Stimulated activated CD8-positive, alpha-beta memory T cell treated with anti-CD3 and anti-CD28 coated beads, Interleukin-15, amount 100 ng/mL, for 48 hours (primary cell): ENCODE measurements at places on chromosomes 3 and 15.

GRCh38 chr3:64998317-64998716, 310.5 kb upstream of the ADAMTS9 start:
- no peak for DNase-seq

DNA sequence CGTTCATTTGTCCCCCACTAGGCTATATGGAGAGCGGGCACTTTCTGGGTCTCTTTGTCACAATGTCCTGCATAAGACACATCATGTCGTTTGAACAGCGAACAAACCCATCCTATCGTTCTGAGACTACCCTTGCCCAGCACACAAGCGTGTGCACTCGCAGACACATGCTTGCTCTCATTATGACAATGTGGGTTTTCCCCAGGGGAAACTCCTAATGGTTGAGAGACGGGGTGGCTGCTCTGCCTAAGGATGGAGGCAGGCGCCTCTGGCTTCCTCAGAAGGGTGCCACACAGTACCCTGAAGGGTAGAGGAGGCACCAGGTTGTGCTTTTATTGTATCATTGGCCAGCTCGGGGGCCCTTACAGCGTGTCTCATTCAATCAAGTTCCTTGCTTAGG, 51.0 kb upstream of the MYZAP start:
- DNase-seq, result no peak

GRCh38 chr15:93488296-93488713, 399.3 kb upstream of the RGMA start:
- no peak for DNase-seq

GRCh38 chr3:149581681-149582370, 76.0 kb downstream of the WWTR1 start:
- DNase-seq, result no peak

DNA sequence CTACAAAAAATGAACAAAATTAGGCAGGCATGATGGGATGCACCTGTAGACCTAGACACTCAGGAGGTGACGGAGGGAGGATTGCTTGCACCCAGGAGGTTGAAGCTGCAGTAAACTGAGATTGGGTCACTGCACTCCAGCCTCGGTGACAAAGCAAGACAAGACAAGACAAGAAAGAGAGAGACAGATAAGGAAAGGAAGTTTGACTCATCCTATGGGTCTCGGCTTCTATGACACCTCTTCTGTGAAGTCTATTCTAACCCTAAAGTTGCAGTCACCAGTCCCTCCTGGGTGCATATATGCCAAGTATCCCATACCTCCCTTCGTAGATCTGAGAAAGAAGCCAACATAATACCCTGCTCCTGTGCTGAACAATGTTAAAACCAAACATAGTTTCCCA, 7.9 kb upstream of the ZMAT3 start:
- no peak for DNase-seq

DNA sequence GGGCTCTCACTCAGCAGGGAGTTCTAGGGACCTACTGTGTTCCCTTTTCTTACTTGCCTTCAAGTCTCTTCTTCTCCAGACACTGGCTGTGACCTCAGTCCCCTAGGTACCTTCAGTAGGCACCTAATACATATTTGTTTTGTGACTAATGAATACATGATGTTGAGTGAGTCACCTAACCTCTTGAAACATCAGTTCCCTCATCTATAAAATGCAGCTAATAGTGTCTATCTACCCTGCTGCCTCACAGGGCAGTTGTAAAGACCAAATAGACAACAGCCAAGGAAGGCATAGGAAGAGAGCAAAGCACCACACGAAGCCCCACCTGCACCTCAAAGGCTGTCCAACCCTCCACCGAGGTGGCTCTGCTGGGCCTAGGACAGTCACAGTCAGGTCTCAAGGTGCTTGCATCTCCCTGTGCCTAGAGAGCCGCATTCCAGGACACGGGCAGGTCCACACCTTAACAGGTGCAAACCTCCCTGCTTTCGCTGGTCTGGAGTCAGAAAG, 29.1 kb downstream of the DAPK2 start:
- DNase-seq, result no peak

- DNase-seq, result no peak
Measured at GRCh38 chr15:25091421-25092158, 136.8 kb downstream of the SNRPN start.

DNA sequence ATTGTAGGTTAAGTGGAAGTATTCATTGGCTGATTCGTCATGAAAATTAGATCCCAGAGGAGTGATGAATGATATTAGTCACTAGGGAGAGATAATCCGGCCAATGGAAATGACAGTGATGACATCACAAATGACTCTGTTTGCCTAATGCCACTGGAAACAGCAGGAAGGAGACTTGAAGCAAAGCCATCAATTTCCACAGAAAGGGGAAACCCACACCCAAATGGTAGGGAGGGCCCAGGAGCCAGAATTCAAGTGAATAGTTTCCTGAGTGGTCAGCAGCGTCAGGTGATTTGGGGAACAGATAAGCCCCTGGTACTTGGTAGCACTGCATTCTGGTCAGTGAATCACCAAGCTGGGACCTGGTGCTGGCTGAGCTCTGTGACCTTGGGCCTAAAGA, 3.3 kb upstream of the ADAMTS9 start:
- DNase-seq, result no peak

GRCh38 chr3:193857996-193858395, 265.0 kb downstream of the OPA1 start:
- no peak for DNase-seq

GRCh38 chr15:60745469-60746061, 266.6 kb upstream of the ICE2 start:
- no peak for DNase-seq

GRCh38 chr3:101695779-101696372, 9.4 kb upstream of the RPL24 start:
- no peak for DNase-seq

- no peak for DNase-seq
Measured at GRCh38 chr15:43519196-43519595, 1.8 kb downstream of the MAP1A start.

GRCh38 chr3:23590424-23591273, 215.1 kb upstream of the UBE2E1 start:
- DNase-seq, result no peak
